ENCODE measurements at places on chromosomes 1 and 21. TPM values are rescaled to one million over a fixed set of nuclear protein-coding genes. Genes with fewer than 3 reads are reported as not detected.

Gene VSIG8
- not detected for polyA plus RNA-seq

Gene OR2T5
- polyA plus RNA-seq, result not detected

Gene MORN1
- polyA plus RNA-seq, result 5.8 TPM

Gene EYA3
- polyA plus RNA-seq, result 5.2 TPM

Gene LCE3C
- polyA plus RNA-seq, result not detected

Gene TMPRSS15
- not detected for polyA plus RNA-seq

- no peak for DNase-seq
Observed at GRCh38 chr1:107344268-107344760, 203.5 kb downstream of the NTNG1 start.

GRCh38 chr21:37436174-37436573, 69.6 kb downstream of the DYRK1A start:
- no peak for DNase-seq

DNA sequence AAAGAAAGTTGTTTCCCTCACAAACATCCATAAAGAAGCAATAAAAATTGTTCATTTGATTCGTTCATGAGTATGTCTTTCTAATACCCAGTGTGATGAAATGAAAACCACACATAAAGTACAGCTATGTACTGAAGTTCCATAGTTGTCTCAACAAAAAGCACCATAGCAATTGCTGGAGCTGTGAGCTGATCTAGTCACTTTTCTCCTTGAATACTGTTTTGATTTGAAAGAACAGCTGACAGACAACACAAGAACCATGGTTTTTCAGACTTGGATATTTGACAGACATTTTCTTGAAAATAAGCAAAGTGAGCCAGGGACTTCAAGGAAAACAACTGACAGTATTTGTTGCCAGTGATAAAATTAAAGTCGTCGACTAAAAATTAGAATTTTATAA, 237.1 kb upstream of the PLD5 start:
- no peak for DNase-seq

- DNase-seq, result no peak
Observed at GRCh38 chr1:31712630-31713029, 8.8 kb upstream of the COL16A1 start.
